ENCODE measurements at places on chromosomes 13 and 19. TPM values are rescaled to one million over a fixed set of nuclear protein-coding genes. Genes with fewer than 3 reads are reported as not detected.

The MAMSTR gene
- total RNA-seq, result 0.16 TPM

The ZNF296 gene
- not detected for total RNA-seq

The ETFB gene
- 205 TPM for total RNA-seq

GRCh38 chr19:8255426-8256125 lies 46.4 kb downstream of the CERS4 start:
- H3K4me3 ChIP-seq, result no peak overlapping the region
- H3K4me1 ChIP-seq, result no peaks in the 10 kb centered on the region
- peaks cover 12% of the 10 kb centered on the region for H3K27me3 ChIP-seq
- no peaks in the 10 kb centered on the region for H3K36me3 ChIP-seq
- no peak overlapping the region for H3K27ac ChIP-seq

DNA sequence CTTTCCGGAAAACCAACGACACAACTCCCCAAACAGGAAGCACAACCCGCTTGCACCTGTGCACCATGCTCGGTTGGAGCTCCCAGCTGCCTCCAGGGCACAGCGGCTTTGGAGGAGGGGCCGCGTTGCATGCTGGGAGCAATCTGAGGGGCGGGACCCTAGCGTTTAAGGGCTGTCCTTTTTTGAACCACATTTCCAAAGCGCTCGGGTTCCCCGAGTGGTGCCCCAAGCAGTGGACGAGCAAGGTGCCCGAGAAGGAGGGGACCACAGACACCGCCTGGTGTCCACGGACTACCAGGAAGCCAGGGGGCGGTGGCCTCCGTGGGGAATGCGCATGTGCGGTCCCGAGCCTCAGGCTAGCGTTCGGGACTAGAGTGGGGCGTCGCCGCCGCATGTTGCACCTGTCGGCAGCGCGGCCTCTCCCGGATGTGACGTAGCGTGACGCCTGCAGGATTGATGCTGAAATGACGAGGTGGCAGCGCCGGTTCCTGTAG lies 11.9 kb upstream of the ZNF57 start:
- no peak overlapping the region for H3K4me3 ChIP-seq
- no peaks in the 10 kb centered on the region for H3K36me3 ChIP-seq
- H3K27me3 ChIP-seq, result no peaks in the 10 kb centered on the region
- DNase-seq, result no peak
